ENCODE measurements at places on chromosomes 13 and 19. TPM values are rescaled to one million over a fixed set of nuclear protein-coding genes. Genes with fewer than 3 reads are reported as not detected.

DNA sequence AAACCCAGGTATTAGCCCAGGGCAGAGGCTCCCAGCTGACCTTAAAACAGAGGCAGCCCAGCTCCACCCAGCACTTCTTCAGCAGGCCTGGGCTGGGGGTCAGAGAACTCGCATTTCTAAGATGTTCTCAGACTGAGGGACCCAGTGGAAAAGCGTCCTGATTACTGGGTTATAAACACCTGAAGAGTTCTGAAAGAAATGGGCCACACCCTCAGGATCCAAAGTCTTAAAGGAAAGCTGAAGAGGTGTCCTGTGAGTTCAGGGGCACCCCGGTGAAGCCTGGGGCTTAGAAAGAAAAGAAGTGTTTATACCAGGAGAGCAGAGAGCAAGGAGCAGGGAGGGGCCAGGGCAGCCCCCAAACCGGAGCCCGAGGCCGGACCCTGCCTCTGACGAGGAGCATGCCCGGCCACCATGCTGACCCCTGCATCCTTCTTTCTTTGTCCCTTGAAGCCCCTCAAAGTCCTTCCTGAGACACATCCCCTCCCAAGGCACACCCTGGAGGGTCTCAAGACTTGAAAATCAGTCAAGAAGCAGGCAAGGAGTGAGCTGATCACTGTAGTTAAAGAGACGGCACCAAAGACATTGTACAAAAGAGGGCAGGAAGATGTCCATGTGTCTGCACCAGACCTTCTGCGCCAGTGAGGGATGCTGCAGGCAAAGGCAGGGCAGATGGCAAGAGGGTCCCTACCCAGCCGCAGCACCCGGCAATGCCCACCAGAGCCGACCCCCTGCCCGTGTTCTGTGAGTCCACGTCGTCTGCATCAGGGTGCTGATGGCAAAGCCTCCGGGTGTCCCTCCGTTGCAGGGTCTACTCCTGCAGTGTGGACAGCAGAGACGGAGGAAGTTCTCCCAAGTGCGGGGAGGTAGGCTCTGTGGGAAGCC is 10.6 kb upstream of the RAB20 start:
- no peaks in the 10 kb centered on the region for H3K27me3 ChIP-seq
- H3K4me3 ChIP-seq: no peak overlapping the region
- no peak for DNase-seq
- H3K36me3 ChIP-seq: no peaks in the 10 kb centered on the region

DNA sequence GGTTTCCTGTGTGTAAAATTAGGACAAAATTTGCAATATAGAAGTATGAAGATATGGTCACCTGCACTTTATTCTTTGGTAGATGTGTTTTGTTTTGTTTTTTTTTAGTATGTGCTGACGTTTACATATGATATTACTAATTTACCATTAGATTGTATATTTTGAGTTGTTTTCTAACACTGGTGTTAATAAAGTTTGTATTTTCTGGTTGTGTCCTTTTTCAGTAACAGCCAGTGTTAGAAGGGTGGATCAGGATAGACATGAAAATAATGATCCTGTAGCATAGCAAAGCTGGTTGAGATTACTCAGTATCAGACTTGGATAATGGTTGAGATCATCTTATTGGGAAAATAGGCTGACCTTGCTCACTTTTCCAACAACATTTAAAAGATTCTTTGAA is 6.2 kb downstream of the NAA16 start:
- peaks cover 26% of the 10 kb centered on the region for H3K4me1 ChIP-seq
- no peak for DNase-seq
- no peaks in the 10 kb centered on the region for H3K27me3 ChIP-seq

DNA sequence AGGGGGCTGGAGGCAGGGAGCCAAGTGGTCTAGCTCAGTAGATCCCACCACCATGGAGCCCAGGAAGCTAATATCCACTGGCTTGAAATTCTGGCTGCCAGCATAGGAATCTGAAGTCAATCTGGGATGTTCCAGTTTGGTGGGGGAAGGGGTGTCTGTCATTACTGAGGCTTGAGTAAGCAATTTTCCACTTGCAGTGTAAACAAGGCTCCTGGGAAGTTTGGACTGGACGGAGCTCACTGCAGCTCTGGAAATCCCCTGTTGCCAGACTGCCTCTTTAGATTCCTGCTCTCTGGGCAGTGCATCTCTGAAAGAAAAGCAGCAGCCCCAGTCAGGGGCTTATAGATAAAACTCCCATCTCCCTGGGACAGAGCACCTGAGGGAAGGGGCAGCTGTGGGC is 349.2 kb upstream of the KLHL1 start:
- no peaks in the 10 kb centered on the region for H3K36me3 ChIP-seq
- no peak overlapping the region for H3K4me3 ChIP-seq
- no peak overlapping the region for H3K27ac ChIP-seq
- H3K27me3 ChIP-seq: no peaks in the 10 kb centered on the region
- no peaks in the 10 kb centered on the region for H3K4me1 ChIP-seq

Gene DCLK1
- total RNA-seq: 15.7 TPM

Measured in thyroid gland (tissue), 4 donors.